NCI-H460 (cell line): ENCODE measurements at places on chromosomes 1 and 21. TPM values are rescaled to one million over a fixed set of nuclear protein-coding genes. Genes with fewer than 3 reads are reported as not detected.

- no peak for DNase-seq
These were observed 34.6 kb downstream of the UMODL1 start for GRCh38 chr21:42105476-42106315.

- no peak for DNase-seq
These were observed 172.3 kb downstream of the S1PR1 start for GRCh38 chr1:101409102-101409501.

- DNase-seq = no peak
These were observed 262.8 kb upstream of the PRMT6 start for GRCh38 chr1:106793651-106794050.

- no peak for DNase-seq
These were observed 76.5 kb downstream of the GALNT2 start for GRCh38 chr1:230143534-230143933.

DNA sequence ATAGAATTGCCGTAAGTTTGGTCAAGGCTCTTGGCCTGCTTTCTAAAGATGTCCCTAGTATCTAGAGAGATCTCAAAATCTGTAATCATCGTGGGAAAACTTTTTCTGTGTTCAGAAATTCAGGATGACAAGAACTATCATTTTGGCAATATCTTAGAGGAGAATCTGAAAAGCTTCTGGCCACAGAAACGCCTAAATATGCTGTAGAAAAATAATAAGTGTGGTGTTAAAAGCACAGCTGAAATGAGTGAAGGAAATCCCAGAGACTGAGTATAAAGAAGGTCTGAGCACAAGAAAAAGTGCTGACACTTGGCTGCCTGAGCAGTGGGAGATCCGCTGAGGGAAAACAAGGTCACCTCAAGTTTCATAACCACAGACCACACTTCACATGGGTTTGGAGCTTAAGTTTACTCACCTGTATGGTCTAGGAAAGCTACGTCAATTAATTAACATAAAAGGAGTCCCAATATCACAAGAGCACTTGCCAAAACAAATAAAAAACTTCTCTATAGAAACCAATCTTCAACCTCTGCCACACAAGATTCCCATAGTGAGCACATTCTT lies 235.2 kb upstream of the IRF2BP2 start:
- no peak for DNase-seq

- no peak for DNase-seq
These were observed 16.1 kb downstream of the OXCT2 start for GRCh38 chr1:39754906-39755504.

DNA sequence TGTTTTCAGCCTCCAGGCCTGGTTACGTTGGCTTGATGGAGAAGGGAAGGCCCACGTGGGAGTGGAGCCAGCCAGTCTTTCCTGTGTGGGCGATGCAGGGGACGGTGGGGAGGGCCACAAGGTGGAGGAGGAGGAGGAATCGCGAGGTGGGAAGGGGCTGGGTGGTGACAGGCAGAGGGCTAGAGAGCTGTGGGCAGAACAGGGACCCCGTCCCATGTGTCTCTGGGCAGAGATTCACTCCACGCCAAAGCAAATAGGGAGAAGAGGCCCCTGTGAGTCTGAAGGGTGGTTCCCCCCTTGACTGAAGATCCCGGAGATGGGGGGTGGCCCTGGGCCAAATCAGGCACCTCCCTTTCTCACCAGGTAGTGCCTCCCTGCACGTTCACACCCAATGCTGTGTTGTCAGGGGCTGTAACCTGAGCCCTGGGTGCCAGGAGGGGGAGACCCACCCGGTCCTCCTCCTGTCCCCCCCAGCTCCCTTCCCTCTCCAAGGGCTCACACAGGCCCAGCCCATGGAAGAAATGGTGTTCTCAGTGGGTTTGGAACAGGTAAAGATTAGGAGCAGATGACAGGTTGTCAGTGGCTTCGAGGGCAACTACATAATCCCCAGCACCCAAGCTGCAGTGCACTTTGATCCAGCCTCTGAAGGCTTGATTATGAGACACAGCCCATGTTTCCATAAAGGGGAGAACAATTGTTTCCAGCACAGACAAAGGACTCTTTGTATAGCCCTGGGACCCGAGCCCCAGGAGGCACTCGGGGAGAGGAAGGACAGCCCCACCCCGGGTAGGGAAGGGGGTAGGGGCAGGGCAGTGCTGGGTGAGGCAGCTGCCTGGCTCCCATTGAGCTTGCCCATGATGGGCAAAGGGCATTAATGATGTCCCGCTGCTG lies 37.7 kb upstream of the GPR37L1 start:
- DNase-seq = no peak

GRCh38 chr1:18581420-18581880 lies 49.2 kb upstream of the PAX7 start:
- DNase-seq = no peak

GRCh38 chr21:15071009-15071408 lies 6.2 kb upstream of the NRIP1 start:
- DNase-seq = no peak

DNA sequence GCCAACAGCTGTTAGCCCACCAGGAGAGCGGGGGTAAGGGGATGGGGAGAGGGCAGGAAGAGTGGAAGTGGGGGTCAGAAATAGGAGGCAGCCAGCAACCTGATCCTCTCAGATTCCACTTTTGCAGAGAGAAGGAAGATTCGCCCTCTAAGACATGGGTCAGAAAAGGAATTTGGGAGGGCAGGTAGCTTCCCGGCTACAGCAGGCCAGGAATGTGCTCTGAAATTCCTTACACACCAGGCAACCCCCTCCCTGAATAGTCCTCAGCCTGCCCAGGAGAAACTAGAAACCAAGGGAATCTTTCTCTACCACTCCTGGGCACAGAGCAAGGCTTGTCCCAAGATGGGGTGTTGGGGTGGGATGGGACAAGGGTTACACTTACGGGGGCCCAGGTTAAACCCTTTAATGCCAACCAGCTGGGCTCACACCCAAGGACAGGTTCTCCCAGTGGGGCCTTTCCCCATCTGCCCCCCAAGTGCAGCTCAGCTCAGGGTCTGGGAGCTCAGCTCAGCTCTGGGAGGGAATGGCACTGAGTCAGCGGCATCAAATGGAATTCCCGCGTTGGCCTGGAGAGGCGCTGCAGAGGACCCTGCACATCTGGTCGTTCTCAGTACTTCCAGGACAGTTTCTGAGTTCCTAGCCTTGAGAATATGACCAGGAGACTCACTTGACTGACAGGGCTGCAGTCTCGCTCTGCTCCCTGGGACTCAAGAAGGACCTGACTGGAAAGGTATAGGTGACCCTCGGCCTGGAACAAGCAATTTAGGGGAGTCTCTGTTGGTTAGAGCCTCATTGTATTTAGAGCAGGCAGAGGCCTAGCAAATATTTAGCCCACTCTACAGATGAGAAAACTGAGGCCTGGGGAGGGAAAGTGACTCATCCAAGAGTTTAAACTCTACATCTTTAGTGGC lies 761 bp downstream of the TNNT2 start:
- DNase-seq = peak; percentile 40

DNA sequence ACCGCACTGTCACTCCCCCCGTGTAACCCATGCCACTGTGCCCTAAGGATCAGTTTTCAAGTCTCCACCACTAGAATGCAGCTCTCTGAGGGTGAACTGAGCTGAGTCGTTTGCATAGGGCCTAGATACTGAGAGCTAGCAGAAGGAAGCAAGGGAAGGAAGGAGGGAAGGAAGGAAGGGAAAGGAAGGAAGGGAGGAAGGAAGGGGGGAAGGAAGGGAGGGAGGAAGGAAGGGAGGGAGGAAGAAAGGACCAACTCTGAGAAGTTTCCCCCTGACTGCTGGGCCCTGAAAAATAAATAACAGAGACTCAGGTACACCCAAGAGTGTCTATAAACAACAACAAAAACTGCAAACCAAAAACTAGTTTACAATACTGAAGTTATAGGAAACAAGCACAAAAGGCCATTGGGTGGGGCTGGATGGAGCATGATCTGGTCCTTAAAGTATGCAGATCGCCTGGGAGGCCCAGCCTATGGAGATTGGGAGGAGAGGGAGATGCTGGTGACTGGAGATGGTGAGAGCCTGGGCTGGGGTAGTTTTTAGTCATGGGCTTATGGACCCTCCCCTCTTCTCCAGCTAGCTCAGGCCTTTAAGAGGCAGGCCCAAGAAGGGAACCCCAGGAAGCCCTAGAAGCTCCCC lies 1.7 kb upstream of the MRPS15 start:
- DNase-seq = no peak

DNA sequence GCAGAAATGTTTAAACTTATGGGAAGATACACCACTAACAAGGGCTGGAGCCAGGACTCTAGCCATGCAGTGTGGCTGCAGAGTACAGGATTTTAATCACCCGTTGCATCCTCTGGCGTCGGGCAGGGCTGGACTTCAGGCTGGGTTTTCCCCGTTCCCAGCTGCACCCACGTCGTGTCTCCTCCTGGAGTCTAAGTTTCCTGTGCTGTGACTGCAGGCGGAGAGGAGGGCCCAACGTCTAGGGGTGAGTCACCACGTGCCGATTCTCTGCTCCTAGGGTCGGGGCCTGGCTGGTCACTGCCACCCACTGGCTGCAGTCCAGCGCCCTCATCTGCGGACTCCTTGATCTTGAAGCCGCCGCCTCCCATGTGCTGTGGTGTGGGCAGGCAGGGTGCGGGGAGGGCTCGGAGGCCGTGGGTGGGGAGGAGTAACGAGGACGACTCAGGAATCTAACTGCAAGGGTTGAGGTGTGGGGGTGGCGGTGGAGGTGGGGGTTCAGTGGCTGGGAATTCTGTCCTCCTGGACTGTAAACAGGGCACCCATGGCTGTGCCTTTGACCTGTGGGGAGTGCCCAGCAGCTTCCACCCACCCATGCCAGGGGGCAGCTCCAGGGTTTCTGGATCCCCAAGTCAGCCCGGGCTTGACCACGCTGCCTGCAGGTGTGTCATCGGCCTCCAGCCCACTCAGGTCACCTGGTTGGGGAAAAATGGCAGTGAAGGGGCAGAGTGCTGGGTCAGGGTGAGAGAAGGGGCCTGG lies 77.8 kb downstream of the ALPL start:
- DNase-seq = peak; percentile 39

DNA sequence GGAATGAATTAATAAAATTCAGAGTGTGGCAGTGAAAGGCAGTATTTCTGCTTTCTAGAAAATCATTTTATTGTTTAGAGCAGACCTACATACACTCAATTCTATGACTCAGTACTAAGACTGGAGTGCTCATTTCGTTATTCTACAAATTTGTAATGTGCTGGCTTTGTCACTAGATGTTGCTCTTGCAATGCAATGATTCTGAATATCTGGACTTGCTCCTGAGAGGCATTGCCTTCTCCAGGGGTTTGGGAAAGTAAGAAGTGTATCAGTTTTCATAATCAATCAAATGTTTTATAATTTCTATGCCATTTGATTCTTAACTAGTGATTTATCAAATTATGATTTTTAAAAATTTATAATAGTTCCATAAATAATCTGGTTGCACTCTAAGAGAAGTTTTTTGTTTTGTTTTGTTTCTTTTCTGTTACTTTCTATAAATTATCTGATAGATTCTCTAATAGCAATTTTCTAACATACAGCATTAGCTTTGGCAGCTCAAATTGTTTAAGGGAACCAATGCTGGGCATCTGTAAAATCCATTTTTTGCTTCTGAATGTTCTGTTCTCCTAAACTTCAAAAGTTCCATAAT lies 280.5 kb upstream of the SGIP1 start:
- DNase-seq = peak; percentile 78

DNA sequence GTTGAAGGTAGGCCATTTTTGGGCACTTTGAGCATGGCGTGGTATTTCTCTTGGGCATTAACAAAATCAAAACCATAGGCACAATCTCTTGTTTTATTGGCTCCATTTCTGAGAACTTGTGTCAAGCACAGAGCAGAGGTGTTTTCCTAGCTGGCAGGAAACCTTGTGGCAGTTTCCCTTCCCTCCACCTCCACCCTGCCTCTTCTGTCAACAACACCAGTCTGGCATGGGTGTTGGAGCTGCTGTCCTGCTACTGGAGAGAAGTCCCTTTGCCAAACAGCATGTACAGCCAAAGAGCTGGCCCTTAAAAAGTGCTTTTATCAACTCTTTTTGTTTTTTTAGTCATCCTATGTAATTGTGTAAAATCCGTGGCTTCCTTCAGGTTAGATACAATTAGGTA lies 16.0 kb downstream of the ATP1A1 start:
- no peak for DNase-seq

GRCh38 chr1:37811027-37811655 lies 3.1 kb upstream of the YRDC start:
- peak; percentile 75 for DNase-seq

GRCh38 chr21:37863842-37864241 lies 52.4 kb downstream of the KCNJ6 start:
- no peak for DNase-seq

GRCh38 chr1:13764588-13765332 lies 64.8 kb downstream of the PRDM2 start:
- no peak for DNase-seq

GRCh38 chr1:116989835-116990234 lies 11.7 kb upstream of the CD101 start:
- DNase-seq = no peak

- no peak for DNase-seq
These were observed 356.8 kb downstream of the LMO4 start for GRCh38 chr1:87685311-87686135.

DNA sequence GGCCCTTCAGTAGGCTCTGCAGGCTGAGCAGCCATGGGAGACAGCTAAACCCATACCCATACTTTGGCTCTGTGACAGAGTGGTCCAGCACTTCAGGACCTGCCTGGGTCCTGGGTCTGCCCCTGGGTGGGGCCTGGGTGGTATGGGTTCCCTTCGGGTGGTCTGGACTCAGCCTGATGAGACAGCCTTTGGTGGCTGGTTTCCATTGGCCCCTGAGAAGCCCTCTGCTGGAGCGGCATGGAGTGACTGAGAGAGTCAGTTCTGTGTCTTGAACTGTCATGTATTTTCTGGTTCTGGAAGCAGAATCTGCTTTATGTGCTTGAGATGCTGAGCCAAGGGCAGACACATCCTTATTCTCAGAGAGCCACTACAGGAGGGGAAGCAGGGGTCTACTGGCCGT lies 31.3 kb upstream of the KCNA2 start:
- DNase-seq = no peak

DNA sequence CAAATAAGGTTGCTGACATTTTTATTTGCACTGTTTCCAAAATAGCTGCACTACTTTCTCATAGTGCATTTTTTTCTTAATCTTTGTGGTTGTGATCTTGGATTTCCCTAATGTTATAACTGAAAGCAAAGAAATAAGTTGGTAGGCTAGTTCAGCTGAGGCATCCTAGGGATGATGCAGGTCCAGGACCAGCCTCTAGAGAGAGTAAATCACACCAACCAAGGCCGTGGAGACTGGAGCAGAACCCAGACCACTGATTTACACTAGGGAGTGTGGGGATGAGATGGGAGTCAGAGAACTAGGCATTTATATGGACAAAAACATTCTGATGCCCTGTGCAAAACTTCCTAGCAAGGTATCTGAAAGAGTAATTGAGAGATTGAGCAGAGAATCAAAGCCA lies 104.5 kb downstream of the URB2 start:
- no peak for DNase-seq

GRCh38 chr1:14634486-14634885 lies 36.0 kb downstream of the KAZN start:
- DNase-seq = no peak

KCND3 gene
- total RNA-seq = 0.09 and 0.10 TPM in 2 replicates

LAPTM5 gene
- not detected in 2 replicates for total RNA-seq

PLPPR4 gene
- not detected in 2 replicates for total RNA-seq

KCNJ9 gene
- total RNA-seq = not detected in 2 replicates

SERTAD4 gene
- 0.22 and 0.29 TPM in 2 replicates for total RNA-seq

RGS16 gene
- 25.1 and 27.4 TPM in 2 replicates for total RNA-seq
